GM12891 (cell line): ENCODE measurements at places on chromosomes 12 and 14.

DNA sequence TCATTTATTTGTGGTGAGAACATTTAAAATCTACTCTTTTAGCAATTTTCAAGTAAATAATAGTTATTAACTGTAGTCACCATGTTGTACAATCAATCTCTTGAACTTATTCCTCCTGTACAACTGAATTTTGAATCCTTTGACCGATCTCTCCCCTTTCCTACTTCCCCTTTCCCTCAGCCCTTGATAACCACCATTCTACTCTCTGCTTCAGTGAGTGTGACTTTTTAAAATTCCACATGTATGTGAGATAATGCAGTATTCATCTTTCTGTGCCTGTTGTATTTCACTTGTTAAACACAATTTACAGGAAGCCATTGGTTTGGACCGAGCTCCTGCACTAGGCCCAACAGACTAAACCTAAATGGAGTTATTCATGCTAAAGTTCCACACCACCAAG lies 458.9 kb upstream of the PDE3A start:
- DNase-seq = no peak

DNA sequence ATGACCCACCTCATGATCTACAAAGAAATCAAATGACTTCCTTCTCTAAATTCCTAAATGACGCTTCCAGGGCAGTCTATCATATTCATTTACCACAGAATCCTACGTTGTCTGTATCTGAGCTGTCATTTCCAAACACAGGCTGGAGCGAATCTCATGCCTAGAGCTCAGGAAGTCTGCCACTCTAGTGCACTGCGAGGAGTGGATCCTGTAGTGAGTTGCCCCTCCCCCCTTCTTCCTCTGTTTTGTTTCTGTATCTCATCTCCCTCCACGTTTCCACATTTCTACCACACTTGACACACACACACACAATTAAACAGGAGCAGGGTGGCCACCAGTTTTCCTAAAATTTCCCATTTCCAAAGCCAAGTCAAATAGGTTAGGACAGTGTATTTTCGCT lies 415.4 kb upstream of the PRICKLE1 start:
- DNase-seq = no peak

- DNase-seq = no peak
Observed at GRCh38 chr14:64663174-64663573, 41.0 kb upstream of the PLEKHG3 start.

DNA sequence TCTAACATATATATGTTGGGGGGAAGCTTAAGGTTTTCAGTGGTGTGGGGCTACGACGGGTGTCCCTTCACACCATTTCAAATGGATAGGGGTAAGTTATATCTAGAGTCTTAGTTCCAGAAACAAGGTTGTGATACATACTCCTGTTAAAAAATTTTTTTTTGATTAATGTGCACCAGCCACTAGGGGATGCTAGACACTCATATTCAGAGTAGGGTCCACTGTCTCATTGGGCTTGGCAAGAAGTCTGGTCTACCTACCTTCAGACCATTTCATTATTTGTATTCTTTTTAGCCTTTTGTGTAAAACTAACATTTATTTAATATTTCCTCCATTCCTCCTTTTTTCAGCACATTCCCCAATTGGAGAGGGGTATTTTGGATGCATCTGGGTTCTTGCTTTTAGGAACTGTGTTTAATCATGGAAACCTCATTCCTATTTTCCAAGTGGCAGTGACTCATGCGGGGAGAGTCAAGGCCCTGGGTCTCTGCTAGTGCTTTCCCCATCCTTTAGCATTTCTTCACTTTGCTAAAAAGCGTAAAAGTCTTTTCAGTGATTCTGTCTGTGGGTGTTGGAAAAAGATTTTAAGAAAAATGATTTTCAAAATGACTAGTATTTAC lies 33.4 kb downstream of the ANO4 start:
- DNase-seq = no peak

GRCh38 chr14:35822501-35822900 lies 3.6 kb upstream of the BRMS1L start:
- no peak for DNase-seq

- DNase-seq = no peak
Observed at GRCh38 chr12:98751580-98752115, 106.6 kb downstream of the APAF1 start.

DNA sequence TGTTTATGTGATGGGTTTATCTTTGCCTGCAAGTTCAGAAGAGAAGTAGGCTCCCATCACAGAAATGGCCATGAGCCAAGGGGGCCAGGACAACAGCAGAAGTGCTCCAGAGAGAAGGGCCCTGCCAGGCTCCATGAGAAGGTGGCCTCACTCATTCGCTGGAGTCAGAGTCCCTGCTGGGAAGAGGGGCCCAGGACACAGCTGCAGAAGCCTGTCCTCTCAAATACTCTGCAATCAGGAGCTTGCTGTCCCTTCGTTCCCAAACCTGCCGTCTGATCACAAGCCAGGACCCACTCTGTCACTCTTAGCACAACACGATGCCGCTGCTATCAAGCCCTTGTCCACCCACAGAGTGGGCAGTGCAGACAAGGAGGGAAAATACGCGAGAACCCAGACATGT lies 306.2 kb upstream of the FKBP4 start:
- no peak for DNase-seq
